ENCODE measurements at places on chromosomes 13 and 19. TPM values are rescaled to one million over a fixed set of nuclear protein-coding genes. Genes with fewer than 3 reads are reported as not detected.

- DNase-seq, result peak; percentile 28
- no peak overlapping the region for H3K27ac ChIP-seq
- H3K27me3 ChIP-seq, result no peaks in the 10 kb centered on the region
These were observed 110.2 kb upstream of the SPATA13 start for GRCh38 chr13:24050292-24050711.

GRCh38 chr19:58166708-58167280 lies 16.1 kb upstream of the ZNF274 start:
- H3K4me1 ChIP-seq, result no peaks in the 10 kb centered on the region
- no peak overlapping the region for H3K4me3 ChIP-seq
- no peaks in the 10 kb centered on the region for H3K36me3 ChIP-seq
- no peak overlapping the region for H3K27ac ChIP-seq
- no peaks in the 10 kb centered on the region for H3K27me3 ChIP-seq
- DNase-seq, result no peak

SHKBP1 gene
- 17.4 TPM for total RNA-seq

GRCh38 chr19:17116996-17117702 lies 41.6 kb downstream of the MYO9B start:
- H3K27ac ChIP-seq, result peak overlapping the region; percentile 58
- no peak for DNase-seq

- no peaks in the 10 kb centered on the region for H3K36me3 ChIP-seq
- no peak for DNase-seq
- H3K4me3 ChIP-seq, result no peak overlapping the region
These were observed 699.5 kb downstream of the PCDH9 start for GRCh38 chr13:66530686-66531085.

DNA sequence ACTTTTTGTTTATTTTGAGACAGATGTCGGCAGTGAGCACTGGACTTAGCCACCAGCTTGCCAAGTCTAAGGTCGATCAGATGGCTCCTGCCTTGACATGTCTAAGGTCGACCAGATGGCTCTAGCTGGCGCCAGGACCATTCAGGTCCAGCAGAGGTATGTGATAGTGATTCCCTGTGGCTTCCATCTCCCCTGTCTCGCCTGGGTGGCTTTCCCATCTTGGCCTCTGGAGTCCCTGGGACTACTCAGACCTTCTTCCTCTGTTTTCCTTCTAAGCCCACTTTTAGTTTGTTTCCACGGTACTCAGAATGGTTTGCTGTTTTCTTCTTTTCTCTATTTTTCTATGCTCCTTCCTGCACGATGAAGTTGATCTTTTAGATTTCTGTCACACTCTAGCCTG lies 1435.7 kb downstream of the UQCRFS1 start:
- H3K4me1 ChIP-seq, result no peaks in the 10 kb centered on the region
- no peak overlapping the region for H3K4me3 ChIP-seq
- no peak for DNase-seq
- H3K27ac ChIP-seq, result no peak overlapping the region

DNA sequence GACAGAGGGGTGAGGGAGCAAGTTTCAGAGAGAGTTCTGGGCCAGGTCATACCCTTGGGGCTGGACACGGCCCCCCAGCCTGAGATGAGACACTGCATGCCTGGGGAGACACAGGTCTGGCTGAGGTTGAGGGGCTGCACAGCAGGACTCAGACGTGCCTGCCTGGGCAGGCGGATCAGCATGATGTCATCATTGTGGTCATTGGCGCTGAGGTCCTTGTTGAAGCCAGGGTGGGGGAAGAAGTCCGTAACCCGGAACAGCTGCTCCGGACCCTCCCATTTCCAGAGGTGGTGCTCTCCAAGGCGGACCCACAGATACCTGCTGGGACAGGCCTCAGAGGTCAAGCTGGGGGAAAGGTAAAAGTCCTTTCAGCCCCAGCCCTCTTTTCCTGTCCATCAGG lies 5.0 kb upstream of the KLK8 start:
- peaks cover 6% of the 10 kb centered on the region for H3K27me3 ChIP-seq
- no peaks in the 10 kb centered on the region for H3K36me3 ChIP-seq
- H3K27ac ChIP-seq, result no peak overlapping the region
- no peaks in the 10 kb centered on the region for H3K4me1 ChIP-seq
- H3K4me3 ChIP-seq, result no peak overlapping the region

C5AR1 gene
- 5.0 TPM for total RNA-seq

PRR20C gene
- total RNA-seq, result not detected

PIK3R2 gene
- total RNA-seq, result 16.4 TPM

GRCh38 chr13:29156136-29156535 lies 336.0 kb downstream of the MTUS2 start:
- H3K27me3 ChIP-seq, result peaks cover 2% of the 10 kb centered on the region
- H3K4me1 ChIP-seq, result no peaks in the 10 kb centered on the region
- no peak for DNase-seq
- H3K36me3 ChIP-seq, result no peaks in the 10 kb centered on the region
- H3K27ac ChIP-seq, result no peak overlapping the region

C2CD4C gene
- total RNA-seq, result 1.1 TPM

APOE gene
- 11.9 TPM for total RNA-seq

- H3K4me1 ChIP-seq, result no peaks in the 10 kb centered on the region
- no peak for DNase-seq
- no peak overlapping the region for H3K4me3 ChIP-seq
These were observed 175.8 kb downstream of the TDRD3 start for GRCh38 chr13:60572855-60573254.

GRCh38 chr13:73240193-73240592 lies 181.4 kb downstream of the KLF5 start:
- no peak overlapping the region for H3K4me3 ChIP-seq
- no peaks in the 10 kb centered on the region for H3K36me3 ChIP-seq
- no peaks in the 10 kb centered on the region for H3K4me1 ChIP-seq
- no peak overlapping the region for H3K27ac ChIP-seq
- DNase-seq, result no peak

GRCh38 chr19:18833141-18833476 lies 1.4 kb downstream of the UPF1 start:
- H3K4me3 ChIP-seq, result peak overlapping the region; percentile 97
- H3K36me3 ChIP-seq, result peaks cover 4% of the 10 kb centered on the region
- H3K27me3 ChIP-seq, result no peaks in the 10 kb centered on the region
- peak overlapping the region; percentile 93 for H3K27ac ChIP-seq
- DNase-seq, result no peak

DNA sequence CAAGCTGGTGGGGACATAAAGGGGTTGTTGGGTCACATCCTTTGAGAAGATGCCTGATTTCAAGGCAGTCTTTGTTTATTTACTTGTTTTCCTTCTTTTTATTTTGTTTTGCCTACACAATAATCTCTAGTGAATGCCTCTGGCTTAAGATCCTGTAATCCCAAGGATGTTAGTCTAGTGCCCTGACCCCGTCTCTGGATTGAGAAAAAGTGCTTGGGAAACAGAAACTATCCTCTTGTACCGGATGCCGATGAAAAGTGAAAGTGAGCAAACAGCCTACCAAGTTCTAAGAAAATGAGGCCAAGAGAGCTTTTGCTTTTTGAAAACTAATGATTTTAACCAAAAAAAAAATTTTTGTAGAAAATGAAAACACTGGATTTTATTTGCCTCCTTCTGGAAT lies 42.1 kb upstream of the C1QTNF9 start:
- H3K4me1 ChIP-seq, result no peaks in the 10 kb centered on the region
- peak overlapping the region; percentile 35 for H3K4me3 ChIP-seq
- H3K36me3 ChIP-seq, result no peaks in the 10 kb centered on the region

DNA sequence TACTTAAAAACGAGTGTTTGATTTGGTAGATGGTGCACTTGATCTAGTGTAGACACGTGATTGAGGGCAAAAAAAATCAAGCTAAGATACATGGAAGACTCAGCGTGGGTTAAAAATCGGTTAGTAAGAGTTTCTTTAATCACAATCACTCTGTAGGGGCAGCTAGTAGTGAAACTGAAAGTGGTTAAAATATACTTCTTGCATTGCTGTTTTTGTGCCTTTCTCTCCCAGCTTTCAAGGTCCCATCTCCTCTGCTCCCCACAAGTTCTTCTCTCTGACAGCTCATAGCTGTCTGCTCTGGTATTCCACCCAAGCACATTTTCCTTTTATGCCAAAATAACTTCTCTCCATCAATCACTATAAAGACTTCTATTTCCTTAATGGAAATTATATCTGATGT lies 1089.7 kb downstream of the EFNB2 start:
- DNase-seq, result no peak
- H3K27ac ChIP-seq, result no peak overlapping the region

DNA sequence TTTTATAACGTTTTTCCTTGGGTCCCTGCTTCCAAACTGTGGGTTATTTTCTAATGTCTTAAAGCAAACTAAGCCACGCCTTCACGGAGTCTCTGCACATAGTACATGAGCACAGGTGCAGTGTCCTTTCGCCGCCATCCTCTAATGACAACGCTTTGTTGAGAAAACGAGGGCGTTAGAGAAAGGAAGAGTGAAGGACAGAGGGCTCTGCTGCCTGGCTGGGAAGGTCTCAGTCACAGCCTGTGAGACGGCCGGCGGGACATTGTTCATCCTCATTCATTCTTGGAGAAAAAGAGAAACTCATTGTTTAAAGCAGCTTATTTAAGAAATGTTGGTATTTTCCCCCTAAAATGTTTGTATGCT lies 9.5 kb downstream of the IL17D start:
- H3K4me3 ChIP-seq, result peak overlapping the region; percentile 44
- H3K27me3 ChIP-seq, result no peaks in the 10 kb centered on the region
- H3K27ac ChIP-seq, result peak overlapping the region; percentile 91
- H3K4me1 ChIP-seq, result no peaks in the 10 kb centered on the region
- DNase-seq, result no peak
- H3K36me3 ChIP-seq, result no peaks in the 10 kb centered on the region

ACTN4 gene
- total RNA-seq, result 98.1 TPM

SPTBN4 gene
- total RNA-seq, result 1.8 TPM

C1QTNF9B gene
- total RNA-seq, result 1.6 TPM

DNA sequence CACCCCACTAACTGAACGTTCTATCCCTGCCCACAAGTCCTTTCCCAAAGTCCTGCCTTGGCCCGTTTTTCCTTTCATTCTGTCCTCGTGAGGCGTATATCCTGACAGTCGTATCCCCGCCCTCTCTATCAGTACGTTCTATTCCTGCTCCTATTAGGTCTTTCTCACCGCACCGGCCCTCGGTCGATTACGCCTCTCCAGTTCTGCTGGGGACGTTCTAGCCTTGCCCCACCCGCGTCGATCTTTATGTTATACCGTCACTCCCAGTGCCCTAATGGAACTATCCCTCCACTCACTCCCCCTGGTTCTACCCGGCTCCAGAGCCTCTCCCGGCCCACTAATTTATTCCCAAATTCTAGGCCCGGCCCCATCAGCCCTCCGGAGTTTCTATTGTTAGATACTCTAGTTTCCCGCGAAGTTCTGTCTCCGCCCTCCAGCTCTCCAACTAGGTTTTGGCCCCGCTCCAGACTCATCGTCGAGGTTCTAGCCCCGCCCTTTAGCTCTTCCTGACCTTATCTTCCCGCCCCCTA lies 2.0 kb downstream of the PLAUR start:
- no peaks in the 10 kb centered on the region for H3K36me3 ChIP-seq
- H3K4me3 ChIP-seq, result peak overlapping the region; percentile 68
- peaks cover 4% of the 10 kb centered on the region for H3K4me1 ChIP-seq
- no peak for DNase-seq
- H3K27ac ChIP-seq, result no peak overlapping the region
- H3K27me3 ChIP-seq, result peaks cover 6% of the 10 kb centered on the region

DNA sequence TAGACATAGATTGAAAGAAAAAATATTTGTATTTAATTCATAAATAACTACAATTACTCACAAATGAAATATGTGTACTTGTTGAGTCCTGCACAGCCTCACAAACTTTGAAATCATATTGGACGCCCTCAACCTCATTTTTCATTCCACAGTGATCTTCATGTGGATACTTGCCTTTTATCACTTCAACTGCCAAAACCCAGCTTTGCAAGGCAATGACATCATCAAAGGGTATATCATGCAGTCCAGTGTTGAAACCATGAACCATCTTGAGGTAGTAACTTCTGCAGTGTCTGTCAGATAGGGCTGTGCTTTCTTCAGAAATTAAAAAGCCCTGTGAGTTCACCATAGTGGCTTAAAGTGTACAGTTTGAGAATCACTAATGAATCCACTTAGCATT lies 82.2 kb downstream of the HS6ST3 start:
- H3K4me3 ChIP-seq, result no peak overlapping the region
- no peak for DNase-seq
- H3K27me3 ChIP-seq, result no peaks in the 10 kb centered on the region
- no peaks in the 10 kb centered on the region for H3K36me3 ChIP-seq

DNA sequence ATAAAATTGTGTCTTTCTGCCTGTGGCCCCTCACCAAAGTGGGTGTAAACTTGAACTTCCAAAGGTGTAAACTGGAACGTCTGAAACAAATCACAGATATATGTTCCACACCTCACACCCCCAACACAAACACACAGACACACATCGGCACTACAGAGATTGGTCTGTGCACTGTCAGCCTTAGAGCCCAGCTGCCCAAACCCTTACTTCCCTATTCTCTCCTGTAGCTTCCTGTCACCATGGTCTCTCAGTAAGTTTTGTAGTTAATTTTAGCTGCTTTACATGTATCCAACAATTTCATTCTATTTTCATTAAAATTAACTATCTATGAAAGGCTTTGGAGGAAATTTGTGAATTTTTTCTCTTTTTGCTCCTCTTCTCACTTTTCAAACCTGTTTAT lies 5.4 kb downstream of the TM9SF2 start:
- peaks cover 79% of the 10 kb centered on the region for H3K4me1 ChIP-seq
- H3K36me3 ChIP-seq, result no peaks in the 10 kb centered on the region
- H3K4me3 ChIP-seq, result peak overlapping the region; percentile 20

GRCh38 chr13:60646620-60647019 lies 249.6 kb downstream of the TDRD3 start:
- no peaks in the 10 kb centered on the region for H3K36me3 ChIP-seq
- H3K4me1 ChIP-seq, result no peaks in the 10 kb centered on the region
- H3K4me3 ChIP-seq, result no peak overlapping the region

POMP gene
- total RNA-seq, result 120 TPM

DNA sequence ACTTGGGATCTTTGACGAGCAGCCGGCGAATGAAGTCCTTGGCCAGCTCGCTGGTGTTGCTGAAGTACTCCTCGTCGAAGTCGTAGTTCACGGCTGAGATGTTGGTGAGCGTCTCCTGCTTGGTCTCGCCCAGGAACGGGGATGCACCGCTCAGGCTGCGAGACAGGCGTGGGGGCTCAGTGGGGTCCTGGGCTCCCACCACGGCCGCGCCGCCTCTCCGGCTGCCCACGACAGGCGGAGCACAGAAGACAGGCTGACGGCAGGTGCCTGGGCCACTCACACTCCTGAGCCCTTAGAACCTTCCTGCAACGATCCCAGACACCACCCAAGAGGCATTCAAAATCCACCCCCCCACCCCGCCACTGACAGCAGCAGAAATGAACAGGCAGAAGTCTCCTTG lies 9.9 kb downstream of the DAPK3 start:
- DNase-seq, result no peak
- H3K4me3 ChIP-seq, result no peak overlapping the region
- peaks cover 22% of the 10 kb centered on the region for H3K4me1 ChIP-seq
- peaks cover 94% of the 10 kb centered on the region for H3K36me3 ChIP-seq

- no peaks in the 10 kb centered on the region for H3K27me3 ChIP-seq
- H3K4me3 ChIP-seq, result no peak overlapping the region
- H3K27ac ChIP-seq, result no peak overlapping the region
- DNase-seq, result no peak
- no peaks in the 10 kb centered on the region for H3K36me3 ChIP-seq
These were observed 5.6 kb upstream of the KLK13 start for GRCh38 chr19:51070334-51071094.

- H3K4me3 ChIP-seq, result no peak overlapping the region
- H3K27me3 ChIP-seq, result no peaks in the 10 kb centered on the region
- no peak overlapping the region for H3K27ac ChIP-seq
- H3K36me3 ChIP-seq, result no peaks in the 10 kb centered on the region
- no peak for DNase-seq
These were observed 24.5 kb downstream of the CEACAM16 start for GRCh38 chr19:44723299-44723951.

GRCh38 chr13:112105244-112105681 lies 38.3 kb downstream of the SOX1 start:
- H3K27me3 ChIP-seq, result peaks cover 87% of the 10 kb centered on the region
- no peak overlapping the region for H3K4me3 ChIP-seq
- no peaks in the 10 kb centered on the region for H3K36me3 ChIP-seq
- DNase-seq, result no peak

MZT1 gene
- 8.6 TPM for total RNA-seq

LRRC63 gene
- total RNA-seq, result not detected
